ENCODE measurements at places on chromosomes 1 and 21.

GRCh38 chr1:59201341-59201740 is 95.6 kb upstream of the FGGY start:
- DNase-seq = no peak

DNA sequence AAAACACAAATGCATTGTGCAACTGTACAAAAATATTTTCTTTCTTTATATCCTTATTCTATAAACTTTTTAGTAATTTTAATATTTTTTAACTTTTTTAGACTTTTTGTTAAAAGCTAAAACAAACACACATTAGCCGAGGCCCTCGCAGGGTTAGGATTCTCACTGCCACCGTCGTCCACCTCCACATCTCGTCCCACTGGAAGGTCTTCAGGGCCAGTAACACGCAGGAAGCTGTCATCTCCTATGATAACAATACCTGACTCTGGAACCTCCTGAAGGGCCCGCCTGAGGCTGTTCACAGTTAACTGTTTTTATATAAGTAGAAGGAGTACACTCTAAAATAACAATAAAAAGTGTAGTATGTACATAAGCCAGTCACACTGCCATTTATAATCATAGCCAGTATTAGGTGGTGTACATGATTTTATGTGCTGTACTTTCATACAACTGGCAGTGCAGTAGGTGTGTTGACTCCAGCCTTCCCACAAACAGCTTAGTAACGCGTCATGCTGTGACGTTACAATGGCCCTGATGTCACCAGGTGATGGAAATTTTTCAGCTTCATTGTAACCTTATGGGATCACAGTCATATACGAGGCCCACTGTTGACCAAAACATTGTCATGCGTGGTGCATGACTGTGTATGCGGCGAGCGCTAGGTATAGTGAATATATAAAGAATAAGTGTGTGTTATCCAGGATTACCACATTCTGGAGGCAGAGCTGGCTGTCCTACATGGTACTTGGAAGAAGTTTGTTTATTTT is 8.8 kb downstream of the TFF2 start:
- DNase-seq = no peak

DNA sequence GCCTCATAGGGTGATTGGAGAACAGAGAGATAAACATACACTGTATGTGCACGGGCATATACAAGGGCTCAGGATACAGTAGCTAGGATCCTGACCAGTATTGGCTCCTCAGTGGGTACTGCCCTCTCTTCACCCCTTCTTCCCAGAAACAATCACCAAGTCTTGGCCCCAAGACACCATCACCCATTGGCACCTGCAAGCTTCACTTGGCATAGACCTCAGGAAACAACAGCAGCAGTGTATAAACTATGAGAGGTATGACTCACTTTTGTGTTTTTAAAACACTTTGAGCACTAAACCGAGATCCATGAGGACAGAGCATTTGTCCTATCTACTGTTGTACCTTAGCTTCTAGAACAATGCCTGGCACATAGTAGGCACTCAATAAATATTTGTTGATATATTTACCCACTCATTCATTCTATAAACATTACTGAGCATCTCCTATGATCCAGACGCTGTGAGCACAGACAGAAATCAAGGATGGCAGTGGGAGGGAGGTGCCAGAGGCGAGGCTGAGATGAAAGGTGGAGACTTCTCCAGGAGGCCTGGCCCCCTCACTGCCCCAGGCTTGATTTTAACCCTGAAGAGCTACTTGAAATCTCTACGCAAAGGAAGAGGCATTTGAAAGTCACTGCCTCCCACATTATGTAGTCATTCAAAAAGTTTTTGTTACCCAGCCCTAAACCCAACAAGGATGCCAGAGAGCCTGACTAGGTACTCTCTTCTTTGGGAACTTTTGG is 95.2 kb downstream of the CAMK2N1 start:
- DNase-seq = no peak

DNA sequence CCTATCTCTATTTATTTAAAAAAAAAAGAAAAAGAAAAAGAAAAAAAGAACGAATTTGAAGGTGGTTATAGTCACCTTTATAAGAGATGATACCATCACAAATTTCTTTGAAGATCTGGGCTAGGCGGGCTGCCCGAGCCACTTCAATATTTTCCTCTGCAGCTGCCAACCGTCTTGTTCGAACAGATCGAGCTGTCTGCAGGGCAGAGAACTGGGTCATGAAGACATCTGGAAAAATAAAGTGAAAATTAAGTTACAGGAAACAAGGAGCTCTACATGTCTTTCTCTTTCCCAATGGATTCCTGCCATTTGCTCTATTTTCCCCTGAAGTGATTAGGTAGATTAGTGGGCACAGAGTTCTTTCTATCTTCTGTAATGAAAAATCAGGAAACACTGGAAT is 31.9 kb downstream of the RUSC1 start:
- no peak for DNase-seq

DNA sequence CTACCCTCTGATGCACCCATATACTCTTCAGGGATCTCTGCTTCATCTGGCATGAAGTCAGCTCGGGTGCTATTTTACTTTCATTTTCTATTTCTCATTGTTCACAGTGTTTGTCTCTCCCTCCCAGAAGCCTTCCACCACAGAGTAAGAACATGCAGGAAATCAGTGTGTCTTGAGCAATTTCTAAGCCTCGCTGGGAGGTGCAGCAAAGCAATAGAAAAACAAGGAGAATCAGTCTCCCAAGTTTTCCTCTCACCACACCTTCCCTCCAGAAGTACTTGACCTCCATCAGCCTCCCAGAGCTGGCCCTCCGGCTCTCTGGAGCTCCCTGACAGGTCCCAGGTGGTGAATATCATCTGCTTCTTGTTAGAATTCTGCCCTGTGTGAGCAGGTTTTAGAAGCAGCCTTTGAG is 594.7 kb upstream of the CAMK1G start:
- DNase-seq = no peak

GRCh38 chr1:204746838-204747442 is 61.4 kb upstream of the LRRN2 start:
- DNase-seq = no peak

DNA sequence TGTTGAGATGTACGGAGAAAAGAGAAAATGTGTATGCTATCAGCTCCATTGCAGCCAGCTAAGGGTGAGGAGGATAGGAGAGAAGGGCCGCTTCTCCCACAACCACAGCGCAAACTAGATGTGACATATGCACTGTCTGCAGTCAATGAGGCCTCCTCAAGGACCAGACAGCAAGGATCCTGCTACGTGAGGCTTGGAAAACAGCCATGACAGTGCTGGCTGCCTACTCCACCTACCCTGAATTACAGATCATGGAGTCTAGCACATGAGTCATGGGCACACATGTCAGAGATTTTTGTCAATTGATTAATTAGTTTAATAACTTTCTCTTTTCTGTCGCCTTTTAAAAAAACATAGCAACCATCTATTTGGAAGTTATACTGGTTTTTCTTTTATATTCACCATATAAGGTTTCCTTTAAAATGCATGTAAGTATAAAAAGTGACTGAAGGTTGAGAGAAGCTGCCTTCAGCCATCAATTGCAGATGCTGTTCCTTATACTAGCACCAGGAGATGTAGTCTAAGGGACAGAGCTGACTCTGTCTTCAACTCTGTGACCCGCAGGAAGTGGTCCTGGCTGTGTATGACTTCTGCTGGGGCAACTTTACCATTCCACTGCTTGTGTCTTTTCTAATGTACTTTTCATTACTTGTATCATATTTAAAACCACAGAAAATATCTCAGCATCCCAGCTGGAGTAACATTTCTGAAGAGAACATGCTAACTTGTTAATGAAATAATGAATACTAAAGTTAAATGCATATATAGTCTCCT is 3.1 kb downstream of the VPS26C start:
- no peak for DNase-seq

- no peak for DNase-seq
These were observed 120.7 kb downstream of the LMX1A start for GRCh38 chr1:165235777-165236291.

GRCh38 chr21:46092811-46093667 is 4.9 kb upstream of the COL6A2 start:
- DNase-seq = no peak

- no peak for DNase-seq
These were observed 184.1 kb upstream of the RNPC3 start for GRCh38 chr1:103341377-103341880.

GRCh38 chr1:182404781-182405180 is 4.3 kb upstream of the TEDDM1 start:
- no peak for DNase-seq

GRCh38 chr1:238458899-238459298 is 568.2 kb upstream of the ZP4 start:
- no peak for DNase-seq

- no peak for DNase-seq
These were observed 15.4 kb upstream of the KIAA0040 start for GRCh38 chr1:175207971-175208370.

DNA sequence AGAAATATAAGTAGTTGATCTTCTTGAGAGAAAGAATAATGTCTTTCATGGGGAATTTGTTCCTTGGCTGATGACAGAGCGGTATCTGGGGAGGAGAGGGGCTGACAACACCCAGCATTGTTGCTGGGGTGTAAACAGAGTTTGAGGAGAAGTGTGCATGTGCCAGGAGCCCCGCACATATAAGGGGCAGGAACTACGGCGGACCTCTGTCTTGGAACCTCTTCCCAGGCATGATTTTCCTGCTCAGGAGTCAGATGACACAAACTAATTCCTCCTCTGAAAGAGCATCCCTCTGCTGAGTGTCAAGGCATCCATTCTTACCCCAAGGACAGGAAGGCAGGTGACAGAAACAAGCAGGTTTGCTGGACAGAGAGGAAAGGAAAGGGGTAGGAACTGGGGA is 119.1 kb downstream of the TPTE start:
- no peak for DNase-seq

DNA sequence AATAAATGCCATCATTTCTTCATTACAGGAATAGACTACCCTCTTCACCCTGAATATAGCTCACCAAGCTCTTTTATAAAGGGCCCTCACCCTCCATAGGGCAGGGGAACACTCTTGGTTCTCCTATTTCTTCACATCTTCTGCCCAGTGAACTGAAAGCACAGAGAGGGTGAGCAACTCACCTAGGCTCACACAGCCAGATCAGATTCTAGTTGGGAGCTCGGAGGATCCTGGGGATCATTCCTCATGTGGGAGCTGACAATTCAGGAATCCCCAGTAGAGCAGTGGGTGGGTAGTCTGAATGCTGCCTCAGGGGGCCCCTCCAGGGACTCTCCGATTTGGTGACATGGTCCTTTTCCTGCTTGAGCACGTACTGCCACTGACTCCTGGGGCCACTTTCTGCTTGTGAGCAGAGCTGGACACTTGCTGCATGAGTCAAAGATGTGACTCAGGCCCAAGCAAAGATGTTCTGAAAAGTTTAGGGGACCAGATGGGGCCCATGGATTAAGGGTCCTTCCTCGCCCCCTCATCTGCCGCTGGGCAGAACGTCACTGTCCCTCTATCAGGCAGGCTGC is 63.7 kb upstream of the WNT4 start:
- DNase-seq = no peak

GRCh38 chr1:2980849-2981248 is 40.4 kb upstream of the ACTRT2 start:
- no peak for DNase-seq

DNA sequence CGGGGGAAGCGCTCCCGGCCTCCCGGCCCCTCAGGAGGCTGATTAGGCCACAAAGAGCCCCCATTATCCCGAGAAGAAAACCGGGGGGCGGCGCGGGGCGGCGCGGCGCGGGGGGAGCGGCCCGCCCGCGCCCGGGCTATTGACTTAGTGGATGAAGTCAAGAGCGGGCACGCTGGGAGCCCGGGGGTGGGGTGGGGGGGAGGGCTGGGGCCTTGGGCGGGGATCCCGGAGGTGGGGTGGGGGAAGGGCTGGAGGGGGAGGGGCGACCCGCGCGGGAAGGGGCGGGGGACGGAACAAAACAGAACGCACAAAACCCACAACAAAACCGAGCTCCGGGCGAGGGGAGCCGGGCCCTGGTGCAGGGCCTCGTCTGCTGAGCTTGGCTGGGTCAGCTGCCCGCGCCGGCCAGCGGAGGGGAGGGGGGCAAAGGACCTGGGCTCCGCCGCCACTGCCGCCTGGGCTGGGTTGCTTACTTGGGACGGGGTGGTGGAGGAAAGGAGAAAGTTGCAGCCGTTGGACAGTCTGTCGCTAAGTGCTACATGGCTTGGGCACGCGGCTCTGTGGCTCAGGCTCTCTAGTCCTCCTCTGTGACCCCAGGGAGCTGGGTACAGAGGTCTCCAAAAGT is 16.3 kb downstream of the PAX7 start:
- DNase-seq = no peak

- peak; percentile 78 for DNase-seq
These were observed 12.3 kb downstream of the IFI6 start for GRCh38 chr1:27659497-27660299.

DNA sequence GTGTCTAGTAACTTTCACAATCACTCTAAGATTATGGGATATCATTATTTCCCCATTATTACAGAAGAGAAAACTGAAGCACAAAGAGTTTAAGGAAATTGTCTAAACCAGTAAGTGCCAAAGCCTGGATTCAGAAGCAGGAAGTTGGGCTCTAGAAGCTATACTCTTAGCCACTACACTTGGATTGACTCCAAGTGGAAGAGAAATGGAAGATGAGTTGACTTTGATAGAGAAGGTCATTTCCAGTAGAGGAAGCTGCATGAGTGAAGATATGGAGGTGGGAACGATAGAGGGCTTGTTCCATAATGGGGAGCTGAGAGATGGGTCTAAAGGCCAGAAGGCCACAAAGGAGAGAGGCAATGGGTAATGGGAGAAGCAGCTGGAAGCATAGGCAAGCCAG is 11.7 kb upstream of the TDRD10 start:
- no peak for DNase-seq

- DNase-seq = no peak
These were observed 104.9 kb upstream of the PLD5 start for GRCh38 chr1:242629396-242629795.

DNA sequence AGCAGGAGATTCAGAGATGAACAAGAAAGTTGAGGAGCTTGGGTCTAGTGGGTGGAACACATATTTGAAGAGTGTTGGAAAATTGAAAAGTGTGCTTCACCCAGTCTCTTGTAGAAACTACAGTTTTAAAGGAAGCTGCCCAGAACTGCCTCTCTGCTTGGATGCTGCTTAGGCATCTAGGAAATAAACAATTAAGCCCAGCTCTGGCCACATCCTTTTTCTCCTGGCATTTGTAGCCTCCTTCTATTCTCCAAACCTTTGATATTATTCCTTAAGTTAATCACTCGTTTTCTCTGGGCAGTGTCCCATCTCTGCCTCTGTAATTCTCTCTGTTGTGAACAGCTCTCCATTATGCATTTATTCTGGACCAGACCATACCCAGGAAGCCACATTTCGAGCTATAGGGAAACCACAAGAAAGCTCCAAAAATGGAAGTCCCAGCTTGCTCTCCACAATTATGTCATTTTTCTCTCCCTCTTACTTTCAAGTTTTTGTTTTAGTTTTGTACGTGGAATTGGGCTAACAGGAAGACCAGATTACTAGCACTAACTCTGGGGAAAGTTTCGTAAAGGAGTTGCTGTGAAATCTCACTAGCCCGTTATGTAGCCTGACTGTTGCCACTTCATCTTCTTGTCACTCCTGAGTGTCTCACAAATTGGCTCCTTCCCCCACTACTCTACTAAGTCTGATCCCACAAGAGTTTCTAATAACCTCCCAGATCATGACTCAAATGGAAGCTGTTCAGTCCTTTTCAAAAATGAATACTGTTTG is 102.2 kb downstream of the NTMT2 start:
- no peak for DNase-seq
